SW480 (cell line): ENCODE measurements at places on chromosomes 3 and 15.
A peak's percentile ranks its signal among the peaks of the same experiment; 100 is the strongest.

GRCh38 chr3:147423798-147424580, 14.8 kb downstream of the ZIC1 start:
- no peak for DNase-seq

DNA sequence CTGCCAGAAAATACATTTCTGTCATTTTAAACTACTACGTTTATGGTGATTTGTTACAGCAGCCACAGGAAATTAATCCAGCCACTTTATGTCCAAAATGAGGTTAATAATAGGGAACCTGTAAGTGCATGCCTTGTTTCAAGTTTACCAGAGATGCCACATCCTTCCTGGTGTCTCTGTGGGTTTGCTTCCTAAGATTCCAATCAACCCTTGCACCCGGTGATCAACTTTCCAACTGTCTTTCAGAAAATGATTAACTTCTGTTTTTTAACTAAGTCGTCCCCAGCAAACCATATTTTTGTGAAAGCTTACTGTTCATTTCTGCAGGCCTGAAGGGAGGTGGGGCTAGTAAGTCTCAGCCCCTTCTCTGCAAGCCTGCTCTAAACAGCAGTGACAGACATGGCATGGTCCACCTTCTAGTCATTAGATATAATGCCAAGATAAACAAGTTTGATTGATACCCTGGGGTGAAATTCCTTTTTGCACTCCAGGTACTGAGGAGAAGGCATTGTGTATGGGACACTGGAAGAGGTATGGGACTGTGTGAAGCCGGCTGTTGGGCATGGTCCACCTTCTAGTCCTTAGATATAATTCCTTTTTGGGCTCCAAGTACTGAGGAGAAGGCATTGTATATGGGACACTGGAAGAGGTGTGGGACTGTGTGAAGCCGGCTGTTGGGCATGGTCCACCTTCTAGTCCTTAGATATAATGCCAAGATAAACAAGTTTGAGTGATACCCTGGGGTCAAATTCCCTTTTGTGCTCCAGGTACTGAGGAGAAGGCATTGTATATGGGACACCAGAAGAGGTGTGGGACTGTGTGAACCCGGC, 11.1 kb upstream of the TMC3 start:
- DNase-seq = no peak

DNA sequence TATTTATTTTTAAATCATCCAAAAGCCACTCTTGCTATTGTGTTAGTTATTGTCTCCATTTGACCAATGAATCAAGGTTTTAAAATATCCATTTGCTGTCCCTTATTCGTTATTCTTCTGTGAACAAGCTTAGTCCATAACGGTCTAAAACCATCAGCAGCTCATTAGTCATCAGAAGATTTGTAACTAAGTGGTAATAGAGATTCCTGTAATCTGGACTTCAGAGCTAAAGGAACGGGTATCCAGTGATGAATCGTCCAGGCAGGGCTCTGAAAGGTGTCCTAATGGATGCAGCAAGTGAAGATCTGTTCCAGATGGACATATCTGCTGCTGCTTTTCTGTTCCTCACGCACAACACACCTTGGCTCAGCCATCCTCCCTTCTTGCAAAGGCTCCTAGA, 362.7 kb upstream of the CFAP20DC start:
- DNase-seq = peak; percentile 18

DNA sequence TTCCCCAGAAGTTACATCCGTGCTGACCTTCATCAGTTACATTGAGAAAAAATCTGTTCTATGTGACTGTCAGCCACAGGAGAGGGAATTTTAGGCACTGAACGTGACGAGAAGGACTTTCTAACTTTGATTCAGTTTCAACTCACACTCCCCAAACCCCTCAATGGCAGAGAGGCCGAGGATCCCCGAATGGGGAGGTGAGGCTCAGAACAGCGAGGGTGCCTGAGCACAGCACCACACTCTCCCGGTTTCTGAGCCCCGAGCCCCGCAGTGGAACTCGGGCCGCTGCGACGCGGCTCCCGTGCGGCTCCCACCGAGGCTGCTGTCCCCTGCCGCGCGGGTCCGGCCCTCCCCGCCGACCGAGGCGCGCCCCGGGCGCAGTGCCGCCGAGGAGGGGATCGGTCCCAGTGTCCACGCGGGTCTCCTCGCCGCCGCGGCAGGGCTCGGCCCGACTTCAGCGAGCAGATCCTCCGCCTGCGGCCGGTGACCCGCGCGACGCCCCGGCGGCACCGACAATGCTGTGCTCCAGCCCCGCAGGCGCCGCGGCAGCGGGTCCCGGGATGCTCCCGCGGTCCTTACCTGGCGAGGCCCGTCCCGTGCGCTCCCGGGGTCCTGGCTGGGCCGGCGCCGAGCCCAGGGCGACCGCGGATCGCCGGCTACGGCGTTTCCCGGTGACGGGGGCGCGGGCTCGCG, 439 bp downstream of the CTXND1 start:
- no peak for DNase-seq

DNA sequence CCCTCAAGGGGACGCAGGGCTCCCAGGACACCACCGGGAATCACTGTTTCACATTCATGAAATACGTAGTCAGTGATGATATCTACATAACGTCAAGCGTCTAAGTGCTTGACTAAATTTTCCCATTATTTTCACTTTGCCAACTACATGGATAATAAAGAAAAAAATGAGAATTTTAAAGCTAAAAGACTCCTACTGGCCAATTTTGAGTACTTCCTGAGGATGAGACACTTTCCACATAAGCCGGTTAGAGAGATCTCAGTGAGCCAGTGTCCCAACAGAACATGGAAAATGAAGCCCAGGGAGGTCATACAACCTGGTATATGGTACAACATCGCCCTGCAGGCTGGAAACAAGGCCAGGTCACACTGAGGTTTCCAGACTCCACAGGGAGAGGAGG, 928.1 kb downstream of the FHIT start:
- no peak for DNase-seq

GRCh38 chr3:27025718-27026117, 343.5 kb downstream of the NEK10 start:
- DNase-seq = no peak

GRCh38 chr3:43709022-43709421, 18.3 kb downstream of the ABHD5 start:
- no peak for DNase-seq

DNA sequence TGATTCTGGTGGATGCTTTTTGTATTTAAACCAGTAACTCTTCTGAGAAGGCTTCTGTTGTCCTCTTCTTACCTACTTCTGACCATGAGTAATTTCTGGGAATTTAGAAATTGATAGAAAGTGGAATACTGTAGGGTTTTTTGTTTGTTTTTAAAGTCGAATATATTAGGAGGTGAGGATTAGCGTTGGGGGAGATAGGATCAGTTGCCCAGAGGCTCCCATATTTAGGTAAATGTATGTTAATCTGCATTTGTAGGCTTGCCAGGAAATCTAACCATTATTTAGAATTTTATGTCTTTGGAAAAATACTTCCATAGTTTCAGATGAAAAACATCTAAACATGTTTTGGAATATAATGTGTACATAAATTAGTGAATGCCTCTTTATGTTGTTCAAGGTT, 6.1 kb downstream of the STT3B start:
- DNase-seq = no peak

DNA sequence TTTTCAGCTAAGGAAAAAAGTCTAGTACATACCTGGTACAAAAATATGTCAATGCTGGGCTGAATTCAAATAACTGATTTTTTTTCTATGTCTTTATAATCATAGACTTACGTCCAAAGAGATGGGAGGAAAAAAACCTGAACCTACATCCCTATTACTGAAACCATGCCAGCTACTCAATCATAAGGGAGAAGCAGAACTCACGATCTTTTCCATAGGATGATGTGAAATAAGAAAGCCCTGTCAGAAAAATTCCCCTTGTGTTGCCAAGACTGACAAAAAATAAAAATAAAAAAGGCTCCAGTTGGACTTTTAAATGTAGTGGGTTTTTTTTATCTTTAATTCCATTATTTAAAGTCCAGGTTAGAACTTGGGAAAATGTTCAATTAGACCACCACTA, 3.3 kb downstream of the MSL2 start:
- DNase-seq = no peak

GRCh38 chr15:75307778-75308390, 25.2 kb downstream of the GOLGA6D start:
- DNase-seq = peak; percentile 70

GRCh38 chr3:141183606-141184005, 48.0 kb upstream of the PXYLP1 start:
- DNase-seq = no peak

- no peak for DNase-seq
Measured at GRCh38 chr3:140748903-140749302, 71.0 kb downstream of the TRIM42 start.

GRCh38 chr15:35014241-35014640, 26.2 kb upstream of the ZNF770 start:
- no peak for DNase-seq

DNA sequence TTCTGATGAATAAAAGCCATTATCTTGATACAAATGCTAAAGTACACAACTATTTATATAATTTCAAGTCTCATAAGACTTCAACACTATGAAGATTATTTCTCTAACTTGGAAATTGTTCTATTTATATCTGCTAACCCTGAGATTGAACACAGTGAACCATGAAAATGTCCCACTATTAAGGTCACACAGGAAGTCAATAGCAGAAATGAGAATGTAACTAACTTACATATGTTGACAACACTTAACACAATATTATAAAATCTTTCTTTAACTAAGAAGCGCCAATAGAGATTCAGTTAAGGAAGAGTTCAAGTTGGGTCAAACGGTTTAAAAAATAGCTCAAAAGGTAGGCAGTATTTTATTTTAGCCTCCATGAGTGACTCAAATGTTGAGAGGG, 551.8 kb upstream of the CBLB start:
- no peak for DNase-seq

DNA sequence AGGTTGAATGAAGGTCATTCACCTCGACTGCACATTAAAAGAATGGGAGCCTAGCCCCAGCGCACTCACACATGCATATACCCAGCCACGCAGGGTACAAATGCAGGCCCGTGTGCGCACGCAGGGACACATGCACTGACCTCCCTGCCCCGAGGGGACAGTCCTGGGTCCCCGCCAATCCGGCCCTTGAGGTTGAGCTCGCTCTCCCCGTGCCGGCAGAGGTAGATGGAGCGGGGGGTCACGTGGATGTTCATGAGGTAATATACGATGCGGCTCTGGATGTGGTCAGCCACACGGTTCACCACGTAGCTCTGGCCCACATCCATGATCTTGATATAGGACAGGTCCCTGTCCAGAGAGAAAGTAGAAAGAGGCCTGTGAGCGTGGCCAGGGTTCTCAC, 20.5 kb downstream of the PFKFB4 start:
- DNase-seq = no peak

- DNase-seq = no peak
Measured at GRCh38 chr3:18591120-18591519, 166.0 kb upstream of the SATB1 start.

DNA sequence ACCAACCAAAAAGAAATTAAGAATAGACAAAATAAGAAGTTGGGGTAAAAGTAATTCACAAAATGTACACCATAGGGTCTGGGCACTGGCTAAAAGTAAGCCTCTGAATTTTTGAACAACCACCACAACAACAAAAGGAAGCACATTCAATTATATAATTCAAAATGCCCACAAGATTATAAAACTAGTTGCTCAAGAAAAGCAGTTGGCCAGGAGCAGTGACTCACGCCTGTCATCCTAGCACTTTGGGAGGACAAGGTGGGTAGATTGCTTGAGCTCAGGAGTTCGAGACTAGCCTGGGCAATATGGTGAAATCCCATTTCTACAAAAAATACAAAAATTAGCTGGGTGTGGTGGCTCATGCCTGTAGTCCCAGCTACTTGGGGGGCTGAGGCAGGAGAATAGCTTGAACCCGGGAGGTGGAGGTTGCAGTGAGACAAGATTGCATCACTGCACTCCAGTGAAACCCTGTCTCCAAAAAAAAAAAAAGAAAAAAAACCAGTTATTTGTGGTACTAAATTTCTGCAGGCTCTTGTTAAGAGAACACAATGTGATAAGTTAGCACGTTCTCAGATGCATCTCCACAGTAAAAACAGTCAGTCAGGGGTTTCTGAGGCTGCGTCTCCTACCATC, 6.6 kb upstream of the ATP11B start:
- no peak for DNase-seq

GRCh38 chr15:51816611-51817010, 12.8 kb upstream of the TMOD3 start:
- DNase-seq = no peak

DNA sequence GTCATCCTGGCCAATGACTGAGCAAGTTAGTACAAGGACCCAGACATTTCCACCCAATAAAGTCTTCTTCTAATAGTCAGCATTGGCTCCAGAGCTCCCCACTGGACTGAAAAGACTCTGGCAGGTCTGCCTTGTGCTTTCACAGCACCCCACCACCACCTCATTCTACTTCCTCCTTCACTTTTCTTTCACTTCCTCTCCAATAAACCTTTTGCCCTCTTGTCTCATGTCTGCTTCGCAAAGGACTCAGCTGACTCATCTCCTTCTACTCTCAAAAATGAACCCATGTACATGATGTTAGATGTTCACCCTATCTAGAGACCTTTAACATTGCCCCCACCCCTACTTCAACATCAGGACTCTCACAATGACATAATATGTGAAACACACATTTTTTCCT, 181.0 kb upstream of the PPP2R3A start:
- DNase-seq = no peak

DNA sequence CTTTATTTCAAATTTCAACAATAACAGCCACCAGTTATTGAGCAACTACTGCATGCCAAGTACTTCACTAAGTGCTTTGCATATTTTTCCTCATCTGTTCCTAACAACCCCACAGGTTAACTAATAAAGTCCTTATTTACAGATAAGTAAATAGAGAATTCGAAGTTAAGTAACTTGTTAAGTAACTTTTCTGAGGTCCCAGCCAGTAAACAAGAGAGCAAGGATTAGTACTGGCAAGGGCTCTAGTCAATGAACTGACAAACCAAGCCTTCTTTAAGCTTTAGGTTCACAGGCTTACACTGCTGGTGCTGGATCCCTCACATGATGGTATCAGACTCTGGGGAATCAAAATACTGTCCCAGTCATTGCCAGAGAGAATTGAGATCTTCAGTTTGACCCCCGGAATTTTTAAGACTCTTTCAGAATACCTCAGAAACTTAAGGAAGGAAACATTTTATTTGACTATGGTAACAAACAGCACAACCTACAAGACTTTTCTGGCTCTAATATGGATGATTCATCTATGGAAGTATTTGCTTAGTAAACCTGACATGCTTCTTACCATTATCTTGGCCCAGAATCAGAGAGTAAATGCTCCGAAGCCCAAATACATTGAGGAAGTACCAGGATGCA, 16.5 kb downstream of the EMC3 start:
- no peak for DNase-seq

GRCh38 chr3:134298249-134298648, 47.6 kb upstream of the RYK start:
- no peak for DNase-seq

DNA sequence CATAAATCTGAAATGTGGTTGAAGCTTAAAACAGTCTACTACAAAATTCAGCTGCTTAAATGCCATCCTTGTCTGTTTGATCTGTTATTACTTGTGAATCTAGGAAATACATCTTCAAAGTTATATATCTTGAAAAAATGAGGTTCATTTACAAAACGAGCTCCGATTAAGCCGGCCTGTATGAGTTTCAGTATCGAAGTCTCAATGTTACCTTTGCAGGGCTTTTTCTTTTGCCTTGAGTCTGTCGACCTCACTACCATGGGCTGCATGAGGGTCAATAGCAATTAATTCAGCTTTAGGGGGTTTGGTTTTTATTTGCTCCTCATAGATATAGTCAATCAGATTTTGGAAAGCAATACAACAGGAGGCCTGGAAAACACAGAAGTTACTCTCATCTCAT, 23.2 kb downstream of the ERICH6 start:
- no peak for DNase-seq

GRCh38 chr3:30084971-30085403, 521.4 kb upstream of the TGFBR2 start:
- DNase-seq = no peak
